ENCODE measurements at places on chromosomes 7 and 10.
A peak's percentile ranks its signal among the peaks of the same experiment; 100 is the strongest.

DNA sequence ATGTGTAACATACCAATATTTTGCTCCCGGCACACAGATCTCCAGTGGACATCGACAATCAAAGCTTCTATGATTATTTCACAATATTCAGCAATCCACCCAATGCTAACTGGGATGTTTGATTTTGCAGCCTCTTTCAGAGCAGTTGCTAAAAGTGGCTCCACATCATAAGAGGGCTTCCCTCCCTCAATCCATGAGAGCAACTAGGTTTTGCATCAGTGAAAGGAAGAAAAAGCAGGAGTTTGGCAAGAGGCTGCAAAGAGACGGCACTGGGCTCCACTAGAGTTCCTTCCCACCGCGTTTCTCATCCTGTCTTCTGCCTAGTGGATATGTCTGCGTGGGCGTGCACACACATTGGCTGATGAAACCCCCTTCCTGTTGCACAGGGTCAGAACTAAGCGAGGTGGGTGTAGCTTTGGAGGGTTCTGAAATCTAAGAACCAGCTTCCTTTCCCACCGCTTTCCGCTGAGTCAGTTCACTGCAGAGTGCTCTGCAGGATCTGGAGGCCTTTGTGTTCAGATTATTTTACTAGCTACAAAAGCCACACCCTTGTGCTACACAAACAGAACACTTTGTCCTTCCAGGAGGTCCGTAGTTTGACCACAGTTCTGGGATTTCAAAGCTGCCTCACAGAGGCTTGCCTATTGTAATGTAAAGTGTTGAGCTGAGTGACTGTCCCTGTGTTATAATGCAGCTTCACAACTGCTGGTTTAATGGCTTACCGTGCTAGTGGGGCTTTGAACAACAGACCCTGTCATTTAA, 28.1 kb downstream of the ARL4A start:
- peak; percentile 58 for DNase-seq
- H3K27ac ChIP-seq: peak overlapping the region; percentile 83
- peak overlapping the region; percentile 20 for H3K4me3 ChIP-seq
- no peaks in the 10 kb centered on the region for H3K36me3 ChIP-seq
- no peaks in the 10 kb centered on the region for H3K27me3 ChIP-seq

GRCh38 chr7:28203508-28204240, 23.1 kb upstream of the JAZF1 start:
- H3K27ac ChIP-seq: no peak overlapping the region
- H3K4me1 ChIP-seq: no peaks in the 10 kb centered on the region
- no peaks in the 10 kb centered on the region for H3K27me3 ChIP-seq

GRCh38 chr10:116164291-116164690, 108.7 kb downstream of the GFRA1 start:
- H3K4me1 ChIP-seq: no peaks in the 10 kb centered on the region
- H3K36me3 ChIP-seq: no peaks in the 10 kb centered on the region
- H3K4me3 ChIP-seq: no peak overlapping the region
- H3K27ac ChIP-seq: no peak overlapping the region

DNA sequence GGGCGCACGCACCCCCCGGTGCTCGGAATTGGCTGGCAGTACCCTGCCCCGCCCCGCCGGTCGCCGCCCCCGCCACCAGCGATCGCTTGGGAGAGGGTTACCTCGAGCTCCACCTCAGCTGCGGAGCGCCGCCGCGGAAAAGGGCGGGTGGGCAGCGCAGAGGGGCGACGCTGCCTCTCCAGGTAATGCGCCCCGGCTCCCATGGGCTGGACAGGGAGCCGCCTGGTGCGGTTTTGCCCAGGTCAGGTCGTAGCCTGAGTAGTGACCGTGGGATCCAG, 1.3 kb downstream of the PFKFB3 start:
- DNase-seq: no peak
- no peaks in the 10 kb centered on the region for H3K27me3 ChIP-seq
- peak overlapping the region; percentile 76 for H3K4me3 ChIP-seq
- H3K36me3 ChIP-seq: no peaks in the 10 kb centered on the region
- H3K4me1 ChIP-seq: peaks cover 19% of the 10 kb centered on the region

GRCh38 chr10:91689731-91690168, 56.9 kb upstream of the PPP1R3C start:
- DNase-seq: peak; percentile 81
- H3K27ac ChIP-seq: peak overlapping the region; percentile 72
- H3K4me3 ChIP-seq: no peak overlapping the region

- no peaks in the 10 kb centered on the region for H3K36me3 ChIP-seq
- H3K27ac ChIP-seq: no peak overlapping the region
- no peak overlapping the region for H3K4me3 ChIP-seq
Measured at GRCh38 chr7:68587599-68587998, 1010.7 kb upstream of the AUTS2 start.

- no peak overlapping the region for H3K27ac ChIP-seq
- H3K4me1 ChIP-seq: no peaks in the 10 kb centered on the region
- no peak for DNase-seq
- H3K27me3 ChIP-seq: no peaks in the 10 kb centered on the region
Measured at GRCh38 chr10:3654496-3654895, 130.5 kb downstream of the KLF6 start.

GRCh38 chr7:148466120-148466519, 124.4 kb upstream of the C7orf33 start:
- H3K4me1 ChIP-seq: no peaks in the 10 kb centered on the region
- no peak for DNase-seq
- no peak overlapping the region for H3K27ac ChIP-seq
- H3K27me3 ChIP-seq: no peaks in the 10 kb centered on the region
- no peak overlapping the region for H3K4me3 ChIP-seq

DNA sequence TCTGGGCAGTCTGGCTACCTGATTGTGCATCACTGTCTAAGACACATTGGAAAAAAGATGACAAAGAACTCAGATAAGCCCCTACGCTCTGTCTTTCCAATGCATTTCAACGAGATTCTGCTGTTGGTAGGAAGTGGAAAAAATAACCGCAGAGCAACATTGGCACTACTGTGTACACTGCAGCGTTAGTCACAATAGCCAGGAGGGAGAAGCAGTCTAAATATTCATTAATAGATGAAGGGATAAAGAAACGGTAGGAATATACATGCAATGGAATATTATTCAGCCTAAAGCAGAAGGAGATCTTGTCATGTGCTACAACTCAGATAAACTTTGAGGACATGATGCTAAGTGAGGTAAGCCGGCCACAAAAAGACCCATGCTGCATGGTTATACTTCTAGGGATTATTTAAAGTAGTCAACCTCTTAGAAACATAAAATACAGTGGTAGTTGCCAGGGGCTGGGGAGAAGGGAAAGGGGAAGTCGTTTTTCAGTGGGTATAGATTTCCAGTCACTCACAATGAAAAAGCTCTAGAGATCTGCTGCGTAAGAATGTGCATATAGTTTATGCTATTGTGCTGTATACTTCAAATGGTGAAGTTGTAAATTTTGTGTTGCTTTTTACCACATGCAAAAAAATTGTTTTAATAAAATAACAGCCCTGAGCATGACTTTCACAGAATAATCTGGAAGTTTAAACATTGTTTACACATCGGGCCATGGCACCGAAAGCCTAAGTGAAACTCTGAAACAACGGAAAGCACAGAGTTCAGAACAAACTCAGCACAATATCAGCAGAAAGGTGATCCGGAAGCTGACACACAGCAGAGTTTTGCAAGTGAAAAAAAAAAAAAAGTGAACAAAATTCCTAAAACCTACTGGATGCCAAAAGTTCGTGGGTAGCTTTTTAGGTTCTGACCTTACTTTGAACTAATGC, 40.1 kb downstream of the ELMO1 start:
- no peaks in the 10 kb centered on the region for H3K4me1 ChIP-seq
- no peak for DNase-seq
- H3K4me3 ChIP-seq: no peak overlapping the region
- no peaks in the 10 kb centered on the region for H3K36me3 ChIP-seq

DNA sequence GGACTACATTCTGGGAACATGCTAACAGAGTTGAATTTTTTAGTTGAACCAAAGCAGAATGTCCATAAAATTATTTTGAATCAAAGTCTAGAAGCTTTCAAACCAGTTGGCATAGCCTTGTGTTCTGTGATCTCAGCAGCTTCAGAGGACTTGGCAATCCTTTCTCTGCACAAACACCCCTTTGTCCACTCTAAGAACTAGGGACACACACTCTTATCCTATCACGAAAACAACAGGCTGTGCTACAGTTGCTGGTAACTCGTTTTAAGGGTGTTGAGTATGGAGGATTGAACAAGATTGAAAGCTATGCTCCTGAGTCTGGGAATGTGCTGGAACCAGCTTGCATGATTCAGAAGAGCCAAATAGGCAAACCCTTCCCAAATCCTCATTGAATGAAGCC, 76.4 kb upstream of the PRSS58 start:
- no peak overlapping the region for H3K27ac ChIP-seq
- no peaks in the 10 kb centered on the region for H3K27me3 ChIP-seq
- no peak for DNase-seq
- H3K36me3 ChIP-seq: no peaks in the 10 kb centered on the region
- H3K4me3 ChIP-seq: no peak overlapping the region

- no peak overlapping the region for H3K4me3 ChIP-seq
- no peaks in the 10 kb centered on the region for H3K27me3 ChIP-seq
- DNase-seq: no peak
- no peaks in the 10 kb centered on the region for H3K4me1 ChIP-seq
- no peaks in the 10 kb centered on the region for H3K36me3 ChIP-seq
Measured at GRCh38 chr10:88232983-88233543, 350.1 kb downstream of the RNLS start.

- no peaks in the 10 kb centered on the region for H3K27me3 ChIP-seq
- H3K36me3 ChIP-seq: no peaks in the 10 kb centered on the region
- H3K27ac ChIP-seq: no peak overlapping the region
- H3K4me3 ChIP-seq: no peak overlapping the region
- no peak for DNase-seq
- no peaks in the 10 kb centered on the region for H3K4me1 ChIP-seq
Measured at GRCh38 chr10:9681655-9682054, 1336.0 kb upstream of the CELF2 start.

DNA sequence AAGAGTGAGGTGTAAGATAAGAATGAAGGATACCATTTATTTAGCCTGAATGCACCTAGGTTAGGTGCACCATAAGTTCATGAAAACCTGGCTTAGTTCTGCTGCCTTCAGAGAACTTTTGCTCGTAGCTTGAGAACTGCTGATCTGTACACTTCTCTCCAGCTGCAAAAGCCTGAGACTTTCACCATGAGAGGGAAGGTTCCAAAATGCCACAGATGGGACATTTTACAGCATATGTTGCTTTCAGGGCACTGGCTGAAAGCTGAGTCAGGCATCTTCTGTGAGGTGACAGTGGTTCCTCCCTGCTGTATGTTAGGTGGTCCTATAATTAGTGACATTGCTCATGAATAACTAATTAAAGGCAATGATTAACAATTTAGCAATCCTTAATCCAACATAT, 298.3 kb downstream of the GALNT17 start:
- H3K27ac ChIP-seq: no peak overlapping the region
- no peak overlapping the region for H3K4me3 ChIP-seq
- no peaks in the 10 kb centered on the region for H3K4me1 ChIP-seq
- no peaks in the 10 kb centered on the region for H3K36me3 ChIP-seq
- DNase-seq: no peak
- no peaks in the 10 kb centered on the region for H3K27me3 ChIP-seq

DNA sequence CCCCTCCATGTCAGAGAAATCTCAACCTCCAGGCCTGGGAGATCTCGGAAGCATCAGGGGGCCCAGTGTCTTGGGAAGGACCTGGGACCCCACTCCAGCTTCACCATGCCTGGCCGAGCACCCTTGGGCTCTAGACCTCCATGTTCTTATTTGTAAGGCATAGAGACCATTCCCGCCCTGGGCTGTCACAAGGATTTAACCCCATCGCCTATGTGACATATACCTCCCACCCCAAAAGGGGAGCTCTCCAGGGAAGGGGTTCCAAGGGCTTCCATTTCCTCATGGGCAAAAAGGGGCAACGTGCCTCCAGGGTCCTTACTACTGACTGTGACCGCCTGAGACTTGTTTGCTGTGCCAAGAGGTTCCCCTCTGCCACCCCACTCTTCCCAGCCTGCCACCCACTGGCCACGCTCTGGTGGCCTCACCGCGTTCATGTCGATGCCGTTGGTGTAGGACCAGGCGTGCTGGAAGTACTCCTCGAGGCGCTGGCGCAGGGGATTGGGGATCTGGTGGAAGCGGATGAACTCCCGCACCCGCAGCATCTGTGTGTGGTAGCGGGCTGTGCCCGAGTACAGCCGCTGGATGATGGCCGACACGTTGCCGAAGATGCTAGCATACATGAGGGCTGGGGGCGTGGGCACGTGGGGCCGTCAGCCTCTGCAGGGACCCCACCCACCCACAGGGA, 27.5 kb downstream of the KCNH2 start:
- no peak for DNase-seq
- H3K4me3 ChIP-seq: no peak overlapping the region
- no peak overlapping the region for H3K27ac ChIP-seq

- H3K4me3 ChIP-seq: no peak overlapping the region
- no peaks in the 10 kb centered on the region for H3K4me1 ChIP-seq
- no peaks in the 10 kb centered on the region for H3K27me3 ChIP-seq
- no peak for DNase-seq
- H3K36me3 ChIP-seq: no peaks in the 10 kb centered on the region
- no peak overlapping the region for H3K27ac ChIP-seq
Measured at GRCh38 chr7:15007507-15007906, 105.0 kb upstream of the DGKB start.

DNA sequence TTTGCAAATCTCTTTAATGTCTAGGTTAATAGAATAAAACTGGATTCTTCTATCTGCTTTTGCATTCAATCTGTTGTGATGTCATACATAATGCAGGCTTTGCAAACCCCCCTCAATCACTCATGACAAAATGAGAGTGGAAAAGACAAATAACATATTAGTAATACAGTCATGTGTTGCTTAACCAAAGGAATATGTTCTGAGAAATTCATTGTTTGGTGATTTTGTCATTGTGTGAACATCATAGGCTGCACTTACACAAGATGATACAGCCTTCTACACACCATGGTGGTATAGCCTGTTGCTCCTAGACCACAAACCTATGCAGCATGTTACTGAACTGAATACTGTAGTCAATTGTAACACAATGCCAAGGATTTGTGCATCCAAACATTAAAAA, 87.3 kb upstream of the SEC61G start:
- H3K4me3 ChIP-seq: no peak overlapping the region
- no peaks in the 10 kb centered on the region for H3K36me3 ChIP-seq
- H3K27ac ChIP-seq: no peak overlapping the region

DNA sequence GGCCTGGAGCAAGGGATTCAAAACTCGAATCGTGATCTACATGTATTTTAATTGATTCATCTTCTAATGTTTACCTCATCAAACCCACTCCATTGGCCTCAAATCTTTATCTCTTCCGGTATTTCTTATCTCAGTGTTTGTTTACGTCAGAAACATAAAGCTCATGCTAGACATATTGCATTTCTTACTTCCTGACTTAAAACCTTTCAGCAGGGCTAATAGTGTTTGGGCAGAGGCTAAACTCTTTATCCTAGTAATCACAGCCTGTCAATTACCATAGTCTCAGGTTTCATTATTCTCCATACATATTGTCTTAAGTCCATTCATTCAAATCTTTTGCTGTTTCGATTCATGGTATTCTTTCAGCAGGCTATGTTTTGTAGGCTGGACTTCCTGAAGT, 81.3 kb upstream of the AGR3 start:
- DNase-seq: no peak
- no peaks in the 10 kb centered on the region for H3K27me3 ChIP-seq
- H3K27ac ChIP-seq: no peak overlapping the region
- no peaks in the 10 kb centered on the region for H3K36me3 ChIP-seq

- no peaks in the 10 kb centered on the region for H3K4me1 ChIP-seq
- H3K4me3 ChIP-seq: no peak overlapping the region
- H3K27me3 ChIP-seq: no peaks in the 10 kb centered on the region
- H3K36me3 ChIP-seq: no peaks in the 10 kb centered on the region
- no peak for DNase-seq
Measured at GRCh38 chr10:92177546-92177945, 113.3 kb downstream of the CPEB3 start.

GRCh38 chr7:101598986-101599771, 29.9 kb downstream of the MYL10 start:
- H3K4me1 ChIP-seq: no peaks in the 10 kb centered on the region
- H3K27me3 ChIP-seq: peaks cover 35% of the 10 kb centered on the region
- DNase-seq: no peak
- no peaks in the 10 kb centered on the region for H3K36me3 ChIP-seq
- no peak overlapping the region for H3K4me3 ChIP-seq
